ENCODE measurements at places on chromosomes 4 and X. TPM values are rescaled to one million over a fixed set of nuclear protein-coding genes. Genes with fewer than 3 reads are reported as not detected.
A peak's percentile ranks its signal among the peaks of the same experiment; 100 is the strongest.

The GPR78 gene
- total RNA-seq: not detected

- no peaks in the 10 kb centered on the region for H3K36me3 ChIP-seq
- H3K4me1 ChIP-seq: no peaks in the 10 kb centered on the region
- DNase-seq: no peak
- H3K27me3 ChIP-seq: no peaks in the 10 kb centered on the region
These were observed 747.6 kb downstream of the PCDH7 start for GRCh38 chr4:31467781-31468180.

DNA sequence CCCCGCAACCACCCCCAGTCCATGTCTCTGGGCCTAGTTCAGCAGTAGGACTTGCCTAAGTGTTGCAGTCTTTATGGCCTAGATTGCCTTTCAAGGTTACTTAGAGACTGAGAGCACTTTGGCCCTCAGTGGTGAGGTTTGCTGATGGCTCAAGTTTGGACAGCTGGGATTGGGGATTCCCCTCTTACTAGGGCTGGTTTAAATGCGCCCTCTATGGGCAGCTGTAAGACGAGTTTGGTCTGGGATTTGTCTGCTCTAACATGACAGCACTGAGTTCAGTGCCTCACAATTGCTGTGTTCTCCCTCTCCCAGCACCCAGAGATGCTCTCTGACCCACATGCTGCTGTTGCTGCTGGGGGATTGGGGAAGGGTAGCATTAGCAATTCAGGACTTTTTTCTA is 23.1 kb downstream of the DACH2 start:
- H3K4me1 ChIP-seq: no peaks in the 10 kb centered on the region
- no peak for DNase-seq
- no peak overlapping the region for H3K4me3 ChIP-seq

- no peak overlapping the region for H3K27ac ChIP-seq
- H3K4me3 ChIP-seq: no peak overlapping the region
- no peak for DNase-seq
- H3K27me3 ChIP-seq: no peaks in the 10 kb centered on the region
These were observed 27.9 kb upstream of the KIAA0232 start for GRCh38 chr4:6754481-6755087.

GRCh38 chrX:97057349-97057909 is 173.7 kb downstream of the RPA4 start:
- no peaks in the 10 kb centered on the region for H3K36me3 ChIP-seq
- no peak overlapping the region for H3K4me3 ChIP-seq
- no peaks in the 10 kb centered on the region for H3K4me1 ChIP-seq
- H3K27ac ChIP-seq: no peak overlapping the region

DNA sequence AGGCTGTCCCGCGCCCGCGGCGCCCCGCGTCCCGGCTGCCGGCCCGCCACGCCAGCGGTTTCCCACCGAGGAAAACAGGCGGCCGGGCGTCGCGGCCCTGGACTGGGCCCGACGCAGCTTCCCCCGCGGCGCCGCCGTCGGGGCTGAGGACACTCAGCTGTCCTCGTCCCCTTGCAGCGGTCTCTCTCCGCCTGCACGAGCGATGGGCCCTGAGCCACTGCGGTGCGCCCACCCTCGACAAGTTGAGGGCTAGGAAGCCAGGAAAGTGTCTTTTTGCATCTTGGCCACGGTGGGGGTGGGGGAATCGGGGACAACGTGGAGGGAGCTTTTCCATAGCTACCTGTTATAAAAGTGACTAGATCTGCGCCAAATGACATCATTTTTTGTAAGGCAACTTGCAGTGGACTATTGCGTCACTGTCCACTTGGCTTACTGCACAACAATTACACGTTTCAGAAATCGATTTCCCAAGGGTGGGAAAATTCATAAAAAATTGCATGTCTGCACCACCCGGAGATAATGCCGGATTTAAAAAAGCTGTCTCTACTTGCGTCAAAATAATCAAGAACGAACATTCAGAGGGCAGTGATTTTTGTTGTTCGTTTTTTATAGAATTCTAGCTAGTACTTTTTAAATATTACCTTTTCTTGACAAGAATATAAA is 1.1 kb downstream of the KLHL15 start:
- peaks cover 3% of the 10 kb centered on the region for H3K27me3 ChIP-seq
- H3K36me3 ChIP-seq: no peaks in the 10 kb centered on the region
- H3K4me1 ChIP-seq: peaks cover 3% of the 10 kb centered on the region
- peak overlapping the region; percentile 90 for H3K27ac ChIP-seq

All from gastrocnemius medialis (tissue), 4 donors.